ENCODE measurements at places on chromosomes 6 and 20.

DNA sequence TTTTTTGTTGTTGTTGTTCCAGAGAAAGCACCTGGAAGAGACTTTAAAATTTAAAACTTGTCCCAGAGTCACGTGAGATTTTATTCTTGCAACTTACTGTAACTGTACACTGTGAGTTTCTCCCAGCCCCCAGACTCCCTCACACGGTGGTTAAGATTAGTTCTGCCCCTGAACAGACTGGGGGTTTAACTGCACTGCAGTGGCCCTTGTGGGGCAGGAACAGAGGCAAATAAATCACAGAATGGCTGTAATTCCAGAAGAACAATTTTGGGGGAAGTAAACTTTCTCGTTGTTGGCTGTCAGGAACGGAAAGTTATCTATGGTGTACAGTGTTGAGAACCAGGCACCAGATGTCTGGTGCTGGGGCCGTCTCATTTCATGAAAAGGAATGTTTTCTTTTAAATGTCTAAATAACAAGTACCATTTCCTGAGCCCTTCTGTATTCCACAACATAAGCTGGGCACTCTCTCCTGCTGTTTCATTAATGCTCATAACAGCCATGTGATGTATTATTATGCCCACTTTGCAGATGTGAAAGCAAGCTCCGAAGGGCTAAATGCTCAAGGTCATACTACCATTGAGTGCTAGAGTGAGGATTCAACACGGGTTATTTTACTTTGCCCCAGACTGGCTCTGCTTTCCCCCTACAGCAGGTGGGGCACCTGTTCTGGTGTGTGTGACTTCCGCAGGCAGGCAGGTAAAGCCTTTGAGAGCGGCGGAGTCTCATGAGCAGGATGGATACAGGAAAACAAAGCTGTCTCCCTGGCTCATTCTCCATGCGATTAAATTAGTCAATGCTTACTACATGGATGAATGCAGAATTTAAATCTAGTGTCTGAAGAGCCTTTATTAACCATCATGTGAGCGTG is 30.5 kb downstream of the CNKSR3 start:
- peak; percentile 25 for DNase-seq

- DNase-seq: no peak
Measured at GRCh38 chr6:152146385-152146784, 338.9 kb downstream of the ESR1 start.

DNA sequence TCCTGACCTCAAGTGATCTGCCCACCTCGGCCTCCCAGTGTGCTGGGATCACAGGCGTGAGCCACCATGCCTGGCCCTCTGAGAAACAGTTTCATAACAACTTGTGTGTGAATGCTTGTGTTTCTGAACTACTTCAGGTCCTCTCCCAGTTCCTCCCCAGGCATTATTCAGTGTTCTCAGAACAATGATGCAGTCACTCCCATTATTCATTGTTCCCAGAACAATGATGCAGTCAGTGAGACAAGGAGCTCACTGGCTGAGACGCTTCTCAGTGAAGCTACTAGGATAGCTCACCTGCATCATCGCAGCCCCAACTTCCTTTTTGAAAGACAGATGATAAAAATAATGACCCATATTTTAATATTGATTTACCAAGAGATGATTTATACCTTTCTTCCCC is 71.5 kb downstream of the NDUFAF5 start:
- DNase-seq: no peak

DNA sequence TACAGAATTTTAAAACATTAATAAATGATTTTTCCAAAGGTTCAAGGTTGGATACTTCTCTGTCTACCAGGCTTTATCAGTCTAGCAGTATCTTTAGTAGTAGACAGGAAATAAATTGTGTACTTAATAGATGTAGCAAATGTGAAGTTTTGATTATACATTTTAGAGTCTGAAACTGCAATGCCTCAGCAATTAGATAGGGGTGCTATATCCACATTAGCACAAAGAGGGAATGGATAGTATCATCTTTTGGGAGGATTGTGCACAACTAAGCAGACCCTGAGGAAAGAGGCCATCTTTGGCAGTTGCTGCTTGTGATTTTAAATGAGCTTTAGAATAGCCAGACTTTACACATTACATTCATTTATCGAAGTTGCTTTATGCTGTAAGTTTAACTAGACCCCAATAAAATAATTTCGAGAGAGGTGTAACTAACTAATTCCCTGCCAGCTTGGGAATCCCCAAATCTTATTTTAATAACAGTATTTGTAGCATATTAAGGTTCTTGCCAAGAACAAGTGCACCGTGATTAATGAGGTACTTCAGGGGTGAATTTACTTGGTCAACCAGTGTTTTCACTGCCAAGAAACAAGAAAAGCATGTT is 2.8 kb downstream of the KCNQ5 start:
- peak; percentile 44 for DNase-seq

GRCh38 chr6:44335631-44336030 is 6.8 kb upstream of the SPATS1 start:
- no peak for DNase-seq

DNA sequence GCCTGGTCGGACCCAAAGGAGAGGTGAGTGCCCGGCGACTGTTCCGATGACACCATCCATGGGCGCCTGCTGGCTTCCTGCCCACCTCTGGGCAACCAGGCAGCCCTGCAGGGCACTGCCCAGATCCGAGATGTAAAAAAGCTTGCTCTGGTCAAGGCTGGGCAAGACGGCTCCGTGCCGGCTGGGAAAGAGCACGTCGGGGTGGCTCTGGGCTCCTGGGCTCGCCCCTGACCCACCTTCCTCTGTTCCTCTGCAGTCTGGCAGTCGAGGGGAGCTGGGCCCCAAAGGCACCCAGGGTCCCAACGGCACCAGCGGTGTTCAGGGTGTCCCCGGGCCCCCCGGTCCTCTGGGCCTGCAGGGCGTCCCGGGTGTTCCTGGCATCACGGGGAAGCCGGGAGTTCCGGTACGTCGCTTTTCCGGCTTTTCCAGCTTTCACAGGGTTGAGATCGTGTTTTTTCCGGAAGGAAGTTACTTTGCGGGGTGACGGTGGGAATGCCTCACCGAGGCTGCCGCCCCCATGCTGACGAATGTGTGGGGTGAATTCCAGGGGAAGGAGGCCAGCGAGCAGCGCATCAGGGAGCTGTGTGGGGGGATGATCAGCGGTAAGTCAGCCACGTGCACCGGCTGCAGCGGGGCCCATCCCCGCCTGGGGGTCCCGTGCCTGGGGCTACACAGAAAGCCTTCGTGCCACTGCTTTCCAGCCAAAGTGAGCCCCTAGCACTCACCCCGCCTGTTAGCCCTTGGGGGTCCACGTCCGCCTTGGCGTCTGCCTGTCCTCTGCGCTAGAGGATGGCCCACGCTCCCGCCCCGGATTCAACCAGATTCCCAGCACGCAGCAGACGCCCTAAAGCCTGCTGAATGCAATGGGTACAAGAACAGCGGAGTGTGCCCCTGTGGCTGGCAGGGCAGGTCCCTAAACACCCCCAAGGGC is 19.3 kb downstream of the COL9A3 start:
- no peak for DNase-seq

GRCh38 chr20:57695940-57696339 is 13.9 kb downstream of the PMEPA1 start:
- DNase-seq: no peak

DNA sequence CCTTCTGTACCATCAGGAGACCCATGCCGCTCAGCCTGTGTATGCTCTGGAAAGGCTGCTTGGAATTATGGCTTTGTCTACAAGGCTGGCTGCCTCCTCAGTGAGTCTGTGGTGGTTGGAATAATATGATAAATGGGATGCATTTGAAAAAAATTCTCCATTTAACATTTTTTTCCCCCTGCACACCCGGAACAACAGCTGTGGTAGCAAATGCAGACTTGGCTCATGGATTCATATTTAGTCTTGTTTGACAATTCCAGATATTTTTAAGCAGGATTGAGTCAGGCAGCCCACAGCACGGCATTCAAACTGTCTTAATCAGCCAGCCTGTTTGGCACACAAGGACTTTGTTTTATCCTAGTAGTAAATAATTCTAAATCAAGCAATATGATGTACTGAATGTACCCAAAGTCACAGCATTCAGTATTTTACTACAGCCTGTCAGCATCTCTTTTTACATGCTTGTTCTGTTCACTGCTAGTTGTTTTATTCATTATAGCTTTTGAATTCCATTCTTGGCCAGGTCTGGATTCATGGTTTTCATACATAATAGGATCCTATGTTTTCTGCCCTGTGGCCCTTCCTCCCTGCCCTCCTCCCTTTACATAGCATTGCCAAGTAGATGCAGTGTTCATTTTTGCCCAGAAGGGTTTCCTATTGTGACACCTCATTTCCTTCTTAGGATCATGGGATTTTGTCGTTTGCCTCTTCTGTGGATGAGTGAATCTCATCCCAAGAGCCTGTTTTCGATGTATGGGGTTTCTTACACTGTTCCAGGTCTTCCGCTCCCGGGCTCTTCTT is 68.1 kb downstream of the LRRC1 start:
- no peak for DNase-seq

DNA sequence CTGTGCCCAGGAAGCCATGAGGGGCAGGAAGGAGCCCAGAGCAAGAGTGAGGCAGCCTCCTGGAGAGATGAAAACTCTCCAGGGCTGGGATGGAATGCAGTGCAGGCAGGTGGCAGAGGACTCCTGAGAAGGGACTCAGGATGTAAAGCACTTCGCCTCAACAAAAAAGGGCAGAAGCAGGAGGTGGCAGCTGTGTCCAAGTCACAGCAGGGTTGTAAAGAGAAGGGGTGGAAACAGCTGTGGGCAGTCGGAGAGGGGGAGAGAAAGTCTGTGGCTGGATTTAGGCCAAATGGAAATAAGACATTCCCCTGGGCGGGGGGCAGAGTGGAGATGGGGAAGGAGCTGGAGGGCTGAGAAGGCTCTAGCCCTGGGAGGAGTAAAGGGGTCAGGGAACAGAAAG is 34.9 kb downstream of the CYP21A2 start:
- no peak for DNase-seq

DNA sequence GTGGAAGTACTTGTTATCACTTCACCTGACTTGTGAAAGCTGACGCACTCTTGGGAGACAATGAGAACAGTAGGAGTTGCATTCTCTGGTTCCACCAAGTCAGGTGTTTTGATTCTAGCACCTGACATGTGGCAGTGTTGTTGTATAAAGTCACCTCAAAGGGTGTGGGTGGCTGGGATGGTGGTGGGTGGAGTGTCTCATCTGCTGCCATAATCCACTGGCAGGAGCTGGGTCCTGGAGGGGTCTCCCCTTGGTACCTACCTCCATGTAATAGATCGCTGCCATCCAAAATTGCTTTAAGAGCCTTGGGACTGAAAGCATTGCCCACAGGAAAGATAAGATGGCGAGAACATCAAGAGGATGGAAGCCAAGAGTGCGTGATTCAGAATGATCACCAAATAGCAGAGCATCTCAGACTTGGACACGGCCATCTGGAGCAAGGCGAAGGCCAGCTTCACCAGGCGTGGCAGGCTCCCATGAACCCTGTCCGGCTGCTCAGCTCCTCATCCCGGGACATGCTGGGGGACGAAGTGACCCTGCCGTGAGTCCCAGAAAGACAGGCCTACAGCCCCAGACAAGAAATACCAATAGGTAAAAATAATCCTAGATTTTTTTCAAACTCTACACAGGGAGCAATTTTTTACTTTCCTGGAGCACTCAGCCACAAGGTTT is 56.6 kb downstream of the NPEPL1 start:
- DNase-seq: no peak

Data from cardiac muscle cell (in vitro differentiated cells and primary cell).